ENCODE measurements at places on chromosomes 7 and 10.
A peak's percentile ranks its signal among the peaks of the same experiment; 100 is the strongest.

DNA sequence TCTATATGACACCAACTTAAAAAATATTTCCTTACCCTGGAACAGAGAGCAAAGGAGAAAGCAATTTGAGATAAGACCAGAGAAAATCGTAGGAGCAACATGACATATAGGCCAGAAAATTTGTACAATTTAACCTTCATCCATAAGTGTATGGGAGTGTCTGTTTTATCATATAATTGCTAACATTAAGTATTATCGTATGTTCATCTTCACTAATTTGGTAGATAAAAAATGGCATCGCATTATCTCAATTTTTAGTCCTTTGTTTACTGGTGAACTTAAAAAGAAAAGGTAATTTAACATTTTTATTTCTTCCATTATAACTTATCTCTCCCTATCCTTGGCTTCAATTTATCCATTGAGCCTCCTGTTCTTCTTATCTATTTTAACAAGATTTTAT is 873.4 kb downstream of the KCNMA1 start:
- no peak for DNase-seq

GRCh38 chr7:132113536-132114371 is 462.5 kb downstream of the PLXNA4 start:
- DNase-seq: no peak

DNA sequence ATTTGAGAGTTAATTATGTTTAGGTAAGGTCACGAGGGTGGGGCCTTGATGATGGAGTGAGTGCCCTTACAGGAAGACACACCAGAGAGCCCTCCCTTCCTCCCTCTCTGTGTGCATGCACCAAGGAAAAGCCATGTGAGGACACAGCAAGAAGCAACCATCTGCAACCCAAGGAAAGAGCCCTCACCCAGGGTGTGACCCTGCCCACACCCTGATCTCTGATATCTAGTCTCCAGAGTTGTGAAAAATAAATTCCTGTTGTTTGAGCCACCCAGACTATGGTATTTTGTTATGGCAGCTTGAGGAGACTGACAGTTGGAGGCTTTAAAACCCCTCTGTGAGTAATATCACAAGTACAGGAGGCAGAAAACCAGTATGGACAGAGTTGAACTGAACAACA is 15.0 kb upstream of the MCM10 start:
- no peak for DNase-seq

- no peak for DNase-seq
Observed at GRCh38 chr10:126006906-126007305, 110.5 kb downstream of the FANK1 start.

DNA sequence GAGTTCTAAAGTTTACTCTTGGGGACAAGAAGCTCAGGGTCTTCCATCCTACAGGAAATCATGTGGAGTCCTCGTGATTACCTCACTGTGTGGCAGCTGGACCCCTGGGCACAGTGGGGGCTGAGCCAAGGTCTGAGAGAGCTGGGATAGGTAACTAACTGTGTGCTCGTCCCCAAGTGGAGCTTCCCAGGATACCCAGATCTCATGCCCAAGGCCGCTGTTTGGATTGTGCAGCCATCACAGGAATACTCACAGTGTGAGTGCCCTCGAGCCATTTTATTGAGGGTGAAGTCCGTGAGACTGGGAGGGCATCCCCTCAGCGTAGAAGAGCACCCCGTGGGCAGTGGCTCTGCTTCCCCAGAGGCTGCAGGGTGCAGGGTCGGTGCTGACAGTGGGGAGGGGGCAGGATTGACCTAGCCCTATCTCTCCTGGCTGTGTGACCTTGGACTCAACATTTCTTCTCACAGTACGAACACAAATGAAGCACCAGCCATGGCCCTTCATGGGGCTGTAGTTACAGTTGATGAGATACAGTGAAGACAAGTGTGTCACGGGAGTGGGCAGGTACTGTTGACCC is 69.6 kb upstream of the LEP start:
- no peak for DNase-seq

GRCh38 chr7:124566583-124566982 is 199.0 kb downstream of the GPR37 start:
- no peak for DNase-seq

DNA sequence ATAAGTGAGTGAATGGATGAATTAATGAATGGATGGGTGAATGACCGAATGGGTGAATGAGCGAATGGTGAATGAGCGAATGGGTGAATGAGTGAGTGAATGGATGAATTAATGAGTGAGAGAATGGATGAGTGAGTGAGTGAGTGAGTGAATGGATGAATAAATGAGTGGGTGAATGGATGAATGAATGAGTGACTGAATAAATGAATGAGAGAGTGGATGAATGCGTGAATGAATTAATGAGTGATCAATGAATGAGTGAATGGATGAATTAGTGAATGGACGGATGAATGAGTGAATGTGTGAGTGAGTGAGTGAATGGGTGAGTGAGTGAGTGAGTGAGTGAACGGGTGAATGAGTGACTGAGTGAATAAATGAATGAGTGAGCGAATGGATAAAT is 49.5 kb upstream of the HMX3 start:
- no peak for DNase-seq

DNA sequence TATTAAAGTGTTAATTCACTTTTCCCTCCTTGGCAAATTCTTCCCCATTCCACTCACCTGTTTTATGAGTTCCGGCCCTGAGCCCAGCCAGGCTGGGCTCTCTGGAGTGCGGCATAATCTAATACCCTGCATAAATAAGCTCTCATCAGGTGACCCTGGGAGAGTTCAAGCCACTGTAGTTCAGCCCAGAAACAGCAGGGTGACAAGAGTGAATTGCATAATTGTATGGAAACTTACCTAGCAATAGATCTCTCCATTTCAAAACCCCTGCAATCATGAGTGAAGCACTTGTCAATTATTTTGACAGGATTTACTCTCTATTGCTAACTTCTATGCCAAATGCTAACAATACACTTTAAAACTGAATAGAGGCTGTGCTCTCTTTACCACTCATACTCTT is 94.7 kb downstream of the OSBPL3 start:
- no peak for DNase-seq

GRCh38 chr10:89332123-89332633 is 4.4 kb downstream of the IFIT3 start:
- peak; percentile 59 for DNase-seq

DNA sequence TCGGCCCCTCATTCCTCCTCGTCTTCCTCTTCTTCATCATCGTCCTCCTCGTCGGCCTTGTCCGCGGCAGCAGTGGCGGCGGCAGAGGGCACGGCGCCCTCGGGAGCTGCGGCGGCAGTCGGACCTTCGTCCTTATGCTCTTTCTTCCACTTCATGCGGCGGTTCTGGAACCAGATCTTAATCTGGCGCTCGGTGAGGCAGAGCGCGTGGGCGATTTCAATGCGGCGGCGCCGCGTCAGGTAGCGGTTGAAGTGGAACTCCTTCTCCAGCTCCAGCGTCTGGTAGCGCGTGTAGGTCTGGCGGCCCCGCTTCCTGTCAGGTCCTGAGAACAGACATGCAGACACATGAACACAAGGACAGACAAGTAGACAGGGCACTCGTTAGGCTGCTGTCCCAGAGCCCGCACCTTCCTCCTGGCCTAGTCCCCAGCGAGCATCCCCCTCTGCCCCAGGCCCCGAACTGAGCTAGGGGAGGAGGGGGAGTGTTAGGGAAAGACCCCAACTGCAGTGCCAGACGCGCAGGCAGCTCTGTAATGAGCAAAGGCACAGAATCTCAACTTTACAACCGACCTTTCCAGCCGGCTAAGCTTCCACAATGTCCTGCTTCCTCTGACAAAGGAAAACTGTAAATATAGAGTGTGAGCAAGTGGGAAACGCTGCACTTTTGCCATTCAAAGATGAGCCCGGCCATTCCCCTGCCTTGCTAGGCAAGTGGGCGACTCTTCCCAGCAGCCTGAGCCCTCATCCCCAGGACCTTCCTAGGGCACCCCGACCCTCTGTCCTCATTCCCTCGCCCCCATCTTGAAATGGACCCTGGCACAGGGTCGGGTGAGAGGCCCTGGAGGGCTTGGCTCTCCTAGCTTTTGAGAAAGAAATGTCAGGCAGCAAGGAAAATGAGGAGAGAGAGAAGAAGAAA is 1.3 kb downstream of the HOXA7 start:
- no peak for DNase-seq

- no peak for DNase-seq
Observed at GRCh38 chr7:70614237-70615045, 517.5 kb upstream of the GALNT17 start.

- peak; percentile 33 for DNase-seq
Observed at GRCh38 chr10:96043893-96044715, 721 bp downstream of the CCNJ start.

- no peak for DNase-seq
Observed at GRCh38 chr7:44849259-44849884, 1.5 kb upstream of the H2AZ2 start.

DNA sequence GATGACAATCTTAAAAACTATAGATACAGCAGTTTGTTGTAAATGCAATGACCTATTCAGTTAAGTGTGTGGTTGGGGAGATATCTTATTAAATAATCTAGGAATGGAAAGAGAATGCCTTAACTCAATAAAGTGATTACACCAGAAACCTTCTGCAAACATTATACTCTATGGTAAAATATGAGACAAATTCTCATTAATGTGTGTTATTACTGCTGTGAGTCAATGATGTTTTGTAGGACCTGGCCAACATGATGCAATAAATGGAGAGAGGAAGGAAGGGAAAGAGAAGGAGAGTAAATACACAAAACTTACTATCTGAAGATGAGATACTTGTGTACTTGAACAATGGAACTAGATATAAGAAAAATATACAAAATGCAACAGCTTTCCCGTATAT is 25.1 kb downstream of the MKX start:
- no peak for DNase-seq

All from CD4-positive, alpha-beta T cell treated with Interleukin-15 for 4 hours (primary cell).